ENCODE measurements at places on chromosomes 4 and X. TPM values are rescaled to one million over a fixed set of nuclear protein-coding genes. Genes with fewer than 3 reads are reported as not detected.

The GPC3 gene
- 0.58 TPM for total RNA-seq

The DUSP9 gene
- 0.14 TPM for total RNA-seq

The TRMT10A gene
- 8.0 TPM for total RNA-seq

The LRCH2 gene
- total RNA-seq: not detected

The TMEM187 gene
- total RNA-seq: 4.5 TPM

The CT45A10 gene
- not detected for total RNA-seq

The FAAH2 gene
- 1.7 TPM for total RNA-seq

GRCh38 chrX:31260351-31260750 lies 188.5 kb upstream of the FTHL17 start:
- H3K4me3 ChIP-seq: no peak overlapping the region
- H3K27me3 ChIP-seq: peaks cover 8% of the 10 kb centered on the region
- H3K4me1 ChIP-seq: no peaks in the 10 kb centered on the region
- H3K36me3 ChIP-seq: no peaks in the 10 kb centered on the region

GRCh38 chrX:118525174-118525730 lies 29.6 kb downstream of the DOCK11 start:
- H3K4me1 ChIP-seq: peaks cover 75% of the 10 kb centered on the region
- H3K36me3 ChIP-seq: peaks cover 14% of the 10 kb centered on the region
- peak overlapping the region; percentile 76 for H3K27ac ChIP-seq

- H3K27ac ChIP-seq: no peak overlapping the region
- no peak overlapping the region for H3K4me3 ChIP-seq
- H3K27me3 ChIP-seq: peaks cover 28% of the 10 kb centered on the region
- H3K36me3 ChIP-seq: no peaks in the 10 kb centered on the region
- no peak for DNase-seq
Measured at GRCh38 chr4:147480502-147480890, 401 bp upstream of the EDNRA start.

- H3K36me3 ChIP-seq: peaks cover 17% of the 10 kb centered on the region
- no peaks in the 10 kb centered on the region for H3K4me1 ChIP-seq
- H3K27ac ChIP-seq: no peak overlapping the region
Measured at GRCh38 chr4:37623125-37623524, 63.1 kb downstream of the RELL1 start.

GRCh38 chrX:47232803-47233332 lies at the start of gene USP11:
TSS of gene USP11 (plus strand) at chrX:47233009. CDS start at chrX:47233044, 35 bp downstream.
- H3K36me3 ChIP-seq: peaks cover 25% of the 10 kb centered on the region
- H3K27me3 ChIP-seq: no peaks in the 10 kb centered on the region
- peak; percentile 74 for DNase-seq
- H3K27ac ChIP-seq: peak within 1 kb of the TSS; percentile 97
- peaks cover 26% of the 10 kb centered on the region for H3K4me1 ChIP-seq

DNA sequence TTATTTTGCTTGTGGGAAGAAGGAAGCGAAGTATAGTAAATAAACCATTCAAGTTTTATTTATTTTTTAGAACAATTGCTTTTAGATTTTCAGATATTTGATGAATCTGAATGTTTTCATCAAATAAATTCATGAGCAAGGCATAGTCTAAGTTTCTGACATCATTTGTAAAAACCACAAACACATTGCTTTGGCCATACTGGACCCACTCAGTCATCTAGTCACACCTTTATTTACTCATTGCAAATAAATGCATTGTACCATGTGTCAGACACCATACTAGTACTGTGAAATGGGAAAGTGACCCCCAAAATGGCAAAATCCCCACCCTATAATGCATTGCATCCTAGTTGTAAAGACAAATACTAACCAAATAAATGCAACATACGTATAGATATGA lies 449.1 kb upstream of the SMIM31 start:
- H3K4me1 ChIP-seq: no peaks in the 10 kb centered on the region
- H3K27me3 ChIP-seq: no peaks in the 10 kb centered on the region
- H3K4me3 ChIP-seq: no peak overlapping the region
- no peaks in the 10 kb centered on the region for H3K36me3 ChIP-seq
- no peak overlapping the region for H3K27ac ChIP-seq
- no peak for DNase-seq

DNA sequence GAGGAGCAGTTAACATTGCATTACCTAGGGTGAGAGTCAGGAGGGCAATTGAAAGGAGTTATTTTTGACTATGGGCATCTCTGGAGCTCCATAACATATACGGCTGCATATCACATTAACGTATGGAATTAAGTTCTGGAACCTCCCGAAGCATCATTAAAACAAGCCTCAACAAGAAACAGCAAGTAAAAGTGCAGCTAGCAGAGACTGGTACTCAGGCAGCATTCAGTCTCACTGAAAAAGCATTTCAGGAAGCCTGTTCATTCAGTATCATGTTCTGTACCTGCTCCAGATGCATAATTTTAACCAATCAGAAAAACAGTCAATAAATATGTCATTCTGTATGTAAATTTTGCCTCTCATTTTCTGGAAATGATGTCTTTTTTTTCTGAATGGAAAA lies 299.6 kb downstream of the EPHA5 start:
- no peak for DNase-seq
- H3K4me3 ChIP-seq: no peak overlapping the region
- H3K36me3 ChIP-seq: no peaks in the 10 kb centered on the region
- no peak overlapping the region for H3K27ac ChIP-seq

DNA sequence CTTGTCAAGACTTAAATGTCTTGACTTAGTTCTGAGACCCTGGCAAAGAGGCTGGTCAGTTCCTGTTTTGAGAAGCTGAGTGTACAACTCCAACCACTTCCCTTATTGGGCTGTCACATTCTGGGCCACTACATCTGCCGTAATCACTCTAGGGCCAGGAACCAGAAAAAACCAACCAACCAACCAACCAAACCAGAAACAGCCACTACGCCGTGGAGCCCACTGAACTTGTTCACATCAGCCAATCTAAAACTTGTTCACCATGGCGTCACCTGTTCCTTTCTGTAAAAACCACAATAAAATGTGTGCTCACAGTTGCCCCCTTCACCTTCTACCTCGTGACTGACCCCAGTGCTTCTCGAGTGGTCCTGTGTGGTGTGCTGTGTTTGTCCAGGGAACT lies 107.3 kb downstream of the JADE1 start:
- H3K27me3 ChIP-seq: no peaks in the 10 kb centered on the region
- peaks cover 15% of the 10 kb centered on the region for H3K4me1 ChIP-seq
- no peak overlapping the region for H3K4me3 ChIP-seq
- no peak overlapping the region for H3K27ac ChIP-seq
- H3K36me3 ChIP-seq: no peaks in the 10 kb centered on the region

DNA sequence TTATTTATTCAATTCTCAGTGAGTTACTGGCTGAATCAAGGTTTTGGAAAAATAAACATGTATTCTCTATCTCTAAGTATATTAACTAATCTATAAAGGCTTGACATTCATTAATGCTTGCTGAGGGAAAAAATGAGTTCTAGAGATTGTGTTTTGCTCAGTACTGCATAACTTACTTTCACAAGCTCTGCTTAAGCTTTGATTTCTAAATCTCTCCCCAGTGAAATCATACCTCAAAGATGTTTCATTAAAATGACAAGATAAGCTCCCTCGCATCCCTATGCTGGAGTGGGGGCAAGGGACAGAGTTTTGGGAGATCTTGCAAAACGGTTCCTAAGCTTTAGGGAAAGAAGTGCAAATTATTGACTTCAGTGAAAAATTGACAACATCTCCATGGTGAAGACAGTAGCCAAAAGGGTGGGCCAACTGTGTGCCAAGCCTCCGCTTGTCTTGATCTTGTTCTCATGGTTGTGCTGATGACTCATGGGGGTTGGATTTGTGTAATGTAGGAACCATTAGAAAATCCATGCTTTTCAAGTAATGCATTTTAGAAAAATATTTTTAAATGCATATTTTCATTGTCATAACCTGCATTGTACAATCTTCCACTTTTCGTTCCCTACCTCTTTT lies 521.4 kb downstream of the RPA4 start:
- no peak overlapping the region for H3K4me3 ChIP-seq
- peaks cover 20% of the 10 kb centered on the region for H3K4me1 ChIP-seq
- H3K36me3 ChIP-seq: peaks cover 5% of the 10 kb centered on the region
- H3K27ac ChIP-seq: no peak overlapping the region
- no peak for DNase-seq
- H3K27me3 ChIP-seq: no peaks in the 10 kb centered on the region

GRCh38 chrX:71164071-71164470 lies 19.4 kb downstream of the NLGN3 start:
- H3K4me3 ChIP-seq: no peak overlapping the region
- no peaks in the 10 kb centered on the region for H3K27me3 ChIP-seq
- no peak for DNase-seq
- no peak overlapping the region for H3K27ac ChIP-seq

GRCh38 chrX:109344678-109345077 lies 137.2 kb downstream of the GUCY2F start:
- H3K27me3 ChIP-seq: no peaks in the 10 kb centered on the region
- no peaks in the 10 kb centered on the region for H3K4me1 ChIP-seq
- DNase-seq: no peak
- no peaks in the 10 kb centered on the region for H3K36me3 ChIP-seq
- no peak overlapping the region for H3K4me3 ChIP-seq
